ENCODE measurements at places on chromosomes 6 and 20.

GRCh38 chr6:91634791-91635190, 1047.9 kb upstream of the MAP3K7 start:
- DNase-seq = no peak

DNA sequence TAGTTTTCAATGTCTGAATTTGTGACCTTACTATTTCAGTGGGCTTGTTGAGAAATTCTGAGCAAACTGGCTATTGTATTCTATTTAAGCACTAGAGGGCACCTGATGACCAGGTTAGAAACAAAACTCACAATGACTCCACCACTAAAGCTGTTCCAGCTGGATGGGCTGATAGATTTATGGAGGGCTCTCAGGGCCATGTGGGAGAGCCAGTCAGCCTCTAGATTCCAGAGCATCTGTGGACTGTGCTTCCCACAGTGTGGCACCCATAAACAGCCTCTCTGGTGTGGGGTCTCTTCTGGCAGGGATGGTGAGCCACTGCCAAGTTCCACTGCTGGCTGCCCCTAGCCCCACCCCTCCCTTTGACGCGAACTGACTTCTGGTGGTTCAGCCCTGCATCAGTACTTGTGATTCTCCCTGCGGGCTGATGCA, 29.2 kb downstream of the C6orf58 start:
- DNase-seq = no peak

DNA sequence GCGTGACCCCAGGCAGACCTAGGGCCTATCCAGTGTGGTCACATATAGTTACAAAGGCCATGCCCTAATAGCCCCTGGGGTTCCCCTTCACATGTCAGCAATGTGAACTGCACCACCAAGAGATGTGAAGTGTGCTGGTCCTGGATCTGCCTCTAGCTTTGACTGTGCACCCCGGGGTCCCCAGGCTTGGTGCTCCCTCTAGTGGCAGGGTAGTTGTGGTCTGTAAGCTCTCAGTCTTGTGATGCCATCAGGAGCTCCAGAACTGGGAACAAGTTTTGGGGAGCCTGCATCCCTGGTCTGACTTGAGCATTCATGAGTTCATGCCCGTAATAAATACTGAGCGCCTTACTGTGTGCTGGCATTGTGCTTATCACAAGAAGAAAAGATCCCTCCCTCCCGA, 143.4 kb downstream of the DHX35 start:
- DNase-seq = no peak

GRCh38 chr6:120990866-120991265, 343.4 kb downstream of the TBC1D32 start:
- DNase-seq = no peak

DNA sequence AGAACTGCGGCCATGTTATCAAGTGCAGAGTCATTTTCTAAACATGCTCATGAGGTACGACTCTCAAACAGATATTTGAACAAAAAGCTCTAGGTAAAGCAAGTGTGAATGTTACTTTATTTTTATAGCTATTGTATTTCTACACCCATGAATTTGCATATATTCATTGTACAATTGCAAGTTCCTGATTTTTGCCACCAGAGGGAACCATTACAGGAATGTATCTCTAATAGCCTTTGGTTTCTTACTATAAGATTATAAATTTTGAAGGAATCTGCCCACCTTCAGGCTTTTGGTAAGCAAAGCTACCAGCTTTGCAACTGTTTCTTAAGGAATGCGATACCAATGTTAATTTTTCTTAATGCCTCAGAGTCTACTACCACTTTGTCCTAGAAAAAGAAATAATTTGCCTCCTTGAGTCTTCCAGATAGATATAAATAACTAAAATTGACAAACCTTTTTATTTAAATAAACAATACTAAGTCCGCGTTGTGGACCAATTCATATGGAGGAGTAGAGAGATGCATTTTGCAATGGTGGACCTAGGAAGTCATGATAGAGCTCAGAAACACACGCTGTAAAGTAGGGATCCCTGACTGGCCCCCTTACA, 125.4 kb upstream of the SAMD5 start:
- DNase-seq = no peak

DNA sequence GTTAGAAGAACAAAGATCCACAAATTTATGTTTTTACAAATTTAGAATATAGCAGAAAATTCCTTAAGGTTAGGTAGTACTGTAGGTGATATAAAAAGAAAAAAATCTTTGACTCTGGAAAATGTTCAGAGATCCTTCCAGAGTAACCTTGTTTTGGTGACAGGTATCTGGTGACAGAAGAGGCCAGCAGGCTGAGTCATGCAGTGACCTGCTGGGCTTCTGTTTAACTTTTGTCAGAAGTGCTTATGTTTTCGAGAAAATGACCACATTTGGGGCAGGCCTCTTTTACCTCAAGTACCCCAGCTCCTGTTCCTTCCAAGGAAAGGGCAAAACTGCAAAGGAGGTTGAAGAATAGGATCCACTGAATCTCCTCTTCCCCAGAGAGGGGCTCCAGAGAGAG, 10.5 kb upstream of the CLDN20 start:
- DNase-seq = no peak

DNA sequence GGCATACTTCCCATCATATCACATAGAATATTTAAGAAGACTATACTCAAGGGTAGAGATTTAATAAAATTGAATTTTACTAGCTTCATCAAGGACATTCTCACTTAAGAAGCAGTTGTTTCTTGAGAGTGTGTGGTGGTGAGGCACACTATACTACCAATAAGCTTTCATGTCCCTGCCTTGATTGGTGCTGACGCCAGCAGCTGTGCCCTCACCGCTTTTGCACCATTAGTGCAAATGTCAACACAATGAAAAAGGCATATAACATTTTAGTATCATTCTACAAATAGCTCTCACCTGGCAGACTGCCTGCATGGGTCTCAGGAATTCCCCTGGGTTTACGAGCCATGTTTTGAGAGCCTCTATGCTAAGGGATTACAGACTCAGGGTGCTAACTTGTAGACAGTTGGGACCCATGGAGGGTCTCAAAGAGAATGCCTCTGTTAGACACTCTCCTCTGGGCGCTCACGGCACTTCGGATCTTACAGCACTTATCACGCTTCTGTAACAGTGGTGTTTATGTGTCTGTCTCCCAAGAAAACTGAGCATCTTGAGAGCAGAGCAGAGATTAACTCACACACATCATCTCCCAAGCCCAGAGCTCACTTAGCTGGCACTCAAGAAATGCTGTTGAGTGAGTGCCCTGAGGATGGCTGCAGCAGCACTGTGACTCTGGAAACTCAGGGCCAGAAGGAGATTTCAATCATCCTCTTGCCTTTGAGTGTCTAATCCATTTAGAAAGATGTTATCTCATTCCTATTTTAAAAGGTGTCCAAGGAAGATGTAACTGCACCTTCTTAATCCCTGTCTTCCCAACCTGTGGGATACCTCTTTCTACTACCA, 143.3 kb upstream of the GPR6 start:
- DNase-seq = no peak

- DNase-seq = no peak
These were observed 71.4 kb downstream of the FOXA2 start for GRCh38 chr20:22512911-22513489.

GRCh38 chr6:150686566-150686965, 86.9 kb downstream of the PLEKHG1 start:
- no peak for DNase-seq

GRCh38 chr6:47180633-47181032, 129.1 kb downstream of the TNFRSF21 start:
- no peak for DNase-seq

DNA sequence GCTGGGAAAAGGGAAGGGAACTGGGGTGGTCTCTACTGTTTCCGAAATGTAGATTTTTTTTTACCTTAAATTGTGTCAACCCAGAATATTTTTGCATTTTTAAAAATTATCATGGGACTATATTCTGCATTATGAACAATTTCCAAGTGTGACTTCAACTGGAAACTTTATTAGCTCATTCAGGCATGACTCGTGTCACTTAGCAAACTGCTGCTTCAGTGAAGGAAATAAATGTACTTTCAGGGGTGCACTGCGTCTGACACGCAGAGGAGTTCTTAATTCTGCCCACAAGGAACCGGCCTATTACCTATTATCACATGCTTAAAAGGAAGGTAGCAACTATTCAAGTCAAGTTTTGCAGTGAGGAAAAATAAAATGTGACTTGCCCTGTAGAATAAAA, 291.3 kb upstream of the PRDM1 start:
- no peak for DNase-seq

GRCh38 chr6:20028562-20028961, 183.7 kb downstream of the MBOAT1 start:
- no peak for DNase-seq
